Iris pigment epithelial cell (primary cell): ENCODE measurements at places on chromosomes 5 and 9.
A peak's percentile ranks its signal among the peaks of the same experiment; 100 is the strongest.

DNA sequence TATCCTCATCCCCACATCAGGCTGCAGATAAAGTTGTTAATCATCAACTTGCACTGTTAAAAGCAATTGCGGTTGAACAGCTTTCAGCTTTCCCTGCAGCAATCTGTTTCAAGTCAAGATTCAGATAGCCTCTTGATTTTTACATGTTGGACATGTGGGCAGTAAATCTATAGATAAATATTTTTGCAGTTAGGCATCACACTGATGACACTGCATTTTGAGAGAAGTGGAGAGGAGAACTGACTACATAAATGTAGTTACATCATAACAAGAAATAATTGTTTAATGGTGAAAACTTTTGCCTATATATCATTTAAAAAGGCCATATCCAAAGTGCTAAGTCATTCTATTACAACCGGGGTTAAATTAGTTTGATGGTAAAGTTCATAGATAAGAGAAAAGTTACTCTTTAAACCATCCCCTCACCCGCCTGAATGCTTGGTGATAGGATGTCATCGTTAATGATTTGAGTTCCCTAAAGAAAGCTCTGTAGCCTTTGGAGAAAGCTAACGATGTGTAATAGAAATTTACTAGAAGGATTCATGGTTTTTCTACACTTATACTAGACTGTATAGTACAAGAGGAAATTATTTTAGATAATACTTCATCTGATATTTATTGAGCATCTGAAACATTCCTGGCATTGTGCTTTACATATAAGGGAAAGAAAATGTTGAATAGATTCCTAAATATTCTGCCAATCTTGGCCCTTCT lies 30.8 kb upstream of the ALDH1A1 start:
- no peak for DNase-seq

- DNase-seq, result no peak
Observed at GRCh38 chr5:82168294-82168693, 109.9 kb downstream of the RPS23 start.

DNA sequence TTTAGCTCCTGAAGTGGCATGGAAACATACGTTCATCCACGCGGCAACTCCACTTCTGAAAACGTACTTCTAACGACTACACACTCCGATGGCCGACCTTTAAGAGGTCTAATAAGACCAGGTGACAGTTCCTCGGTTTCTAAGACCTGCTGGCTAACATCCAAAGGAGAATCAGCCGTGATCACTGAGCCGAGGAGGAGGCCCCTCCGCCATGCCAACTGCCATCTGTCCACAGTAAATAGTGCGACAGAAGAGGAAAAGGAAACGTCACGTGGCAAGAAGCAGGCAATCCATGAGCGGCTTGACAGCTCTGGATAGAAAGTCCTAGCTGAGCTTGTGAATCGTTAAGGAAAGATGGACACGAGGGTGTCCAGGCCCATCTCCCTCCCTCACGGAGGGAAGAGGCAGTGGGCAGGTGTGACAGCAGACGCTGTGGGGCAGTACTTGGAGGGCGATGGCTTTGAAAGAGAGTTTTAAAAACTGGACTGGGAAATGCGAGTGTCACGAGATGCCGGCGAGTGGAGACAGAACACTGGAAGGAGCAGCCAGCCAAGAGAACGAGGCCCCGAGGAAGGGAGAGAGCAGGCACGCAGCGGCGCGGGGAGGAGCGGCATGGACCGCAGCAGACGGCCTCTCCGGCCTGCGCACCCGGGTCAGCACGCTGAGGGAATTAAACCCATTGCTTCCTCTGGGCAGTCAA lies 66.7 kb upstream of the TBC1D9B start:
- no peak for DNase-seq

DNA sequence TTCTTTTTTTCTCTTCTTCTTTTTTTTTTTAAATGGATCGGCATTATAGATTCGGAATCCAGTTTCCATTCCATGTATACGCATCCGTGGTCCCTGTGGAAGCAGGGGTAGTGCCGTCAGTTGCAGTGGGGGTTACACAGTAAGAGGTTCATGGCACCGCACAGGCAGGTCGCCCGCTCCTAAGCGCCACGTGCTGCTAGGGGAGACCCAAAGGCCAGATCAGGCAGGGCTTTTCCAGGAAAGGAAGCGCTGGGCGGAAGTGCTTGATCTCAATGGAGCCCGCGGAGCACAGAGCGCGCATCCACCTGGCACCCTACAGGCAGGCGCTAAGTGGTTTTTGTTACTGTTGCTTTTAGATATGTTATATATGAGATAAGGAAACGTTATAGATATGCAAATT lies 174.8 kb upstream of the OR13F1 start:
- DNase-seq, result no peak

DNA sequence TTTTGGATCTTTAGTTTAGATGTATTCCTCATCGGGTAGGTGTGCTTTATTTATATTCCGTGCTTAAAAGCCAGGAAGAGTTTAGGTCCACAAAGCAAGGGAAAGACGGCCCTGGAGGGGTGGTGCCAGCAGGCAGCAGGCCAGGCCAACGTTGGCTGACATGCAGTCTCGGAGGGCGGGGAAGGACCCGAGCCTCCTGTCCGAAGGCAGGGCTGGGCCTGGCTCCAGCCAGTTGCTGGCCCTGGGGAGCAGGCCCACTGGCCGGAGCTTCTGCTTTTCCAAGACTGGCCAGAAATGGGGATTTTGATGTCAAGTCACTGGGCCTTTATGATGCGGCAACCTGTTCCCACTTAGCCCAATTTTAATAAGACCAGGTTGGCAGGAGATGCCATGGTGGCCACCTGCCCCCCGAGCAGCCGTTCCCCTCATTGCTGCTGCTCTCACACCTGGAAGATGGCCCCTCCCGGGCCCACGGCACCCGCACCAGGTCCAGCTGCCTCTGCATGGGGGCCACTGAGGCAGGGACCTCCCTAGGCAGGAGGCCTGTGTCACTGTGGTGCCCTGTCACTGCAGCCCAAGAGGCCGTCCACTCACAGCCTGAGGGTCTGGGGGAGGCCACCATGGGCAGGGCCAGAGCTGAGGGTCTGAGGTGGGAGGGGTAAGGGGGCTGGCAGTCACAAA lies 23.2 kb downstream of the LPCAT1 start:
- no peak for DNase-seq

DNA sequence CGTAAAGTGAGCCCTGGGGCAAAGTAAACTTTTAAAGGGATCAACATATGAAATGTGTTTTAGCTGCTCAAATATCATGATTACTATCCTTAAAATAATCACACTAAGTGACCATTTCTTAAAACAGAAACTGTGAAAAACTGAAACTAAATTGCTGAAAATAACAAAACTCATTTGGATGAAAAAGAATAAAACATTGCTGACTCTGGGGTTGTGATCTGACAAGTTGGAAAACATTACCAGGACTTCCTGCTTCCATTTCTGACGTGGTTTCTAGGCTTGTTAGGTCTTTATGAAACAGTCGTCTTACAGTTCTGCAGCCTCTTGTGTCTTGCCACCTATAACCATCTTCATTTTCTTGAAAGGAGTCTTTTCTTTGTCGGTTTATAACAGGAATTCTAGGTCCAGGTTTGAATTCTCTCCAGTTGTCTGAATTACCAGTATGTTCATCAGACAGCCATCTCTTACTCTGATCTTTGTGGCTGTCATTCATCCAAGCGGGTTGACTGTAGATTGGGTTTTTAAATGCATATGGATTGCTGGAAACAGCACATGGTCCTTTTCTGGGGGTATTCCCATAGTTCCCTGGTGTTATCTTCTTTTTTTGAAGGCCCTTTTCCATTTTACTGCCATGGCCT lies 1.7 kb downstream of the TUT7 start:
- peak; percentile 48 for DNase-seq

- no peak for DNase-seq
Observed at GRCh38 chr9:79623799-79624721, 52.3 kb downstream of the TLE4 start.

GRCh38 chr5:59760785-59761348 lies 132.7 kb downstream of the PDE4D start:
- DNase-seq, result peak; percentile 94

- DNase-seq, result peak; percentile 8
Observed at GRCh38 chr9:27645161-27645840, 72.0 kb upstream of the C9orf72 start.

DNA sequence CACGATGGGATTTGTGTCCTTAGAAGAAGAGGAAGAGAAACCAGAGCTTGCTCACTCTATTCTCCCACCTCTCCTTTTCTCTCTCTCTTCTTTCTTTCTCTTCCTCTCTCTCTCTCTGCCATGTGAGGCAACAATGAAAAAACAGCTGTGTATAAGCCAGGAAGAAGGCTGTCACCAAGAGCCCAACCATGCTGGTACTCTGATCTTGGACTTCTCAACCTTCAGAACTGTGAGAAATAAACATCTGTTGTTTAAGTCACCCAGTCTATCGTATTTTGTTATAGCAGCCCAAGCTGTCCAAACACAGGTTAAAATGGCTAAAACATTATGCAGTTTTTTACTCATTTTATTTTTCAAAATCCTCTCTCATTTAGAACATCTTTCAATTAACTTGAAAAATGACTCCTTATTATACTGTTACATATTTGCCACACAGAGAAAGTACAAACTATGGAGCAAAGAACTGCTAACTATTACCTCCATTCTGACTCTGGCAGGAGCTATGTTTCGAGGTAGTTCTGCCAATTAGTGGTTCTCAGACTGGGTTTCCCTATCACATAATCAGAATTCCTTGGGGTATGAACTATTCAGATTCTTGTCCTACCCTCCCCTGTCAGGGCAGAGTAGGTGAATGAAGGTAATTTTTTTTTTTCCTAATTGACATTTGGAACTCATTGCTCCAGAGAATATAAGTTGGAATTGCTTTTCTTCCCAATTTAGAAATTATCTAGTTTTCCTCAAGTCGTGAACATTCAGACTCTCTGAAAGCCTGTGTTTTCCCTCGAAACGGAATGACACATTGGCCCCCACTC lies 434.6 kb downstream of the ENC1 start:
- DNase-seq, result peak; percentile 3

- DNase-seq, result peak; percentile 87
Observed at GRCh38 chr9:96859461-96860198, 5.3 kb upstream of the ZNF782 start.

DNA sequence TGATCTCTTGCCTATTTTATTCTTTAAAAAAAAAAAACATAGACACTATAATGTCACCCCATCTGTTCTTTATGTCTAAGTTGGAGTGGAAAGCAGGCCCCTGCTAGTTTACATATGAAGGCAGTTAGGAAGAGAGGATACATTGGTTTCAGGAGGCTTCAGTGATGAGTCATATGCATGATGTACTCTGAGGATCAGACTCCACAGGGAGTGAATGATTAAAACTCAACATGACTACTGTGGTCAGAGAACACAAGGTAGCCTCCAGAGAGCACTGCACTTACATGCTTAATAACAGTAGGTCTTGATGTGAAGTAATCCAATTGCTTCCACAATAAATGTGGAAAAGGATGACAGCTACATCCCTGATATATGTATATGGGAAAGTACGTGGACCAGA lies 22.7 kb upstream of the FSTL4 start:
- DNase-seq, result peak; percentile 58

DNA sequence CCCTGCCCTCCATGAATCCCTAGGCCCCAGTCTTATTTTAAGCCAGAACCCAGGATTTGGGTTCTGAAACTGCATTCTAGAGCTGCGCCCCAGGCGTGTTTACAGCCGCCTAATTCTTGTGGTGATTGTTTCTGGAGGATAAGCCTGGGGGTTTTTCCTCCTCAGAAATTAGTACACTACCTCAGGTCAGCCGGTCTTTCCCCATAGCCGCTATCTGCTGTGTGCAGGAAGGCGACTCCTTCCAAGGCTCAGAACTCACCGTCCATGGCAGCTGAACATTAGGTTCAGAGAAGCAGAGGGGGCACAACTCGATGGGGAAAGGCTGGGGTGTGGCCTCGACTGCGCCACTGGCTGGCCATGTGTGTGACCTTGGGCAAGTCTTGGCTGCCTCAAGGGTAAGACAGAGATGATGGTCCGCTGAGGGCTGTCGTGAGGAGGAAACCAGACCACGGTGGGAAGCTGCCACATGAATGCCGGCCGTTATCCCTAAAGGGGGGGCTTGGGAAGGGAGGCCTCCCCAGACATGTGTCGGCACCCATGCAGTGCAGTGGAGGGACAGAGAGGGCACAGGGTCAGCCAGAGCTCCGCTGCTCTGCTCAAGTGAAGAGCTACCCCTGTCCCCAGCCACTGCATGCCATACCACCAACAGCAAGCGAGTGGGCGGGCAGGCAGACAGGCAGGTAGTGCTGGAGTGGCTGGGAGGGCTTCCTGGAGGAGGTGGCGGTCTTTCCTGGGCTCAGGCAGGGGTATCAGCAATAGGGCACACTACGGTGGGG lies 28.9 kb downstream of the SHB start:
- DNase-seq, result no peak

DNA sequence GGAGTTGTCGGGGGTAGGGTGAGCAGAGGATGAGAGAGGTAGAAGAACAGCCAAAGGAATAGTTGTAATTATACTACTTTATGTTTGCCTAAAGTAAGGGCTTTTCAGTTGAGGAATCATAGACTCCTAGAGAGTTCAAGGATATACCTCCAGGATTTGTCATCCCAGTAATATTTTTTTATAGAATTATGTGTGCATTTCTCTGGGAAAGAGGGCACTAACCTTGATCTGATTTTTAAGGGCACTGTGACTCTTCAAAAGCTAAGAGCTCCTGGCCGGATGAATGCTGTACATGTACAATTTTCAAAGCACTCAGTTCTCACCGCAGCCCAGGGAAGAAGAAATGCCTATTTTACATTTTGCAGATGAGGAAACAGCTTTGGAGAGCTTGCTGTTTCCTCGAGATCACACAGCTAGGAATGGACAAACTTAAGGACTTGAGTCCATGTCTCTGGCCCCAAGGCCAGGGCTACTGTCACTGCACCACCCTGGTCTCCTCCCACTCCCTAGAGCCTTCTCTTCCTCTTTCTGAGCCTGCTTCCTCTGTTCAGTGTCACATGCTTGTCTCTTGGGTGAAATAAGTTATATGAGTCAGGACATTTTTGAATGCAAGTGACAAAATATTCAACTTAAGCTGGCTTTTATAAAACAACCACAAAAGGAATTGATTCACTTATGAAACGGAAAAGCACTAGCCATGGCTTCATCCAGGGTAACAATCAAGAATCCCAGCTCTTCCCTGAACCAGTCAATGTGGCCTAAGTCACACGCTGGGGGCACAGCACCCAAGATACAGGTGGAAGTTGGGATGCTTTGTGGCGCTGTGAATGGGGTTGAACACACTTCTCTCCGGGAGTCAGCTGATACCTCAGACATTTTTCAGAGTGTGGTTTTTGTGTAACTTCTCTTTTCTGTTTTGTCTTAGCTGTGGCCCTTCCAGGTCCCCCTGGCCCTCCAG lies 45.7 kb upstream of the TGFBR1 start:
- DNase-seq, result no peak

DNA sequence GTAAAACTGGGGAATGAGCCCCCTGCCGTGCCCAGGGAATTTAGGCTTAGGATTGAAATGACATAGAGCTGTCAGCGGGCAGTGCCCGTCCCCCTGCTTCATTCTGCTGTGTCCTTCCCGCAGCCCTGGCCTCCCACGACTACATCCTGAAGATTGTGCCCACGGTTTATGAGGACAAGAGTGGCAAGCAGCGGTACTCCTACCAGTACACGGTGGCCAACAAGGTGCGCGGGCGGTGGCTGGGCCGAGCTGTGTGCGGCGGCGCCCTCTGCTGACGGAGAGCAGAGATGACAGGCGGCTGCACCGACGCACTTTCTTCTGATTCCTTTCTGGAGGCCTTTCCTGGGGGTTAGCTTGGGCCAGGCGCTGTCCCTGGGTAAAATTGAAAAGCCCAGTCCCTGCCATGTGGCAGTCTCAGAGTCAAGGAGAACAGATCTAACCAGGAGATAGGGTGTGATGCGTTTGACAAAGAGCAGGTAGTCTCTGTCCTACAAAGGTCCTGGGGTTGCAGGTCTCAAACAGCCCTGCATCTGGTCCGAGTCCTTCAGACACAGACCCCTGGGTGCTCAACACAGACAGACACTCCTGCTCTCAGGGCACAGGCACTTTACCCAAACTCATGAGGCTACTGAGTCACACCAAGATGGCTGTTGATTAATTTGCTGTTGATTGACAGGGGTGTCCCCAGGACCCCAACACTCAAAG lies 26.8 kb upstream of the RPL26L1 start:
- peak; percentile 71 for DNase-seq
